SIG-M5 (cell line): ENCODE measurements at places on chromosomes 11 and 22.

GRCh38 chr11:19923626-19924025 lies 211.0 kb downstream of the NAV2 start:
- DNase-seq: no peak

DNA sequence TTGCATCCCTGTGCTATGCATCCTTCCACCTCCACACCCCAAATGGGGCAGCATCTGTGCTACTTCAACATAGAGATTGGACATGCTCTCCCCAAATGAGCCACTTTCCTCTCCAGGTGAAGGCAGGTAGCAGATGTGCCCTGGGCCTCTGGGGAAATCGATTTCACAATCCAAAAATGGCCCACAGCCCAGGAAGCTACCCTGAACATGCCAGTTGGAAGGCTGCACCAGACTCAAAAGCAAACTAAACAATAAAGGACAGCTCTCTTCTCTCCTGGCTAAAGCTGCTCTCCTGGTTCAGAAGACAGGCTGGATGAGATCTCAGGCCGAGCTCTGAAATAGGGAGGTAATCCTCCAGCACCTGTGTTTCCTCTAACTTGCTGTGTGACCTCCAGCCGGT lies 19.7 kb downstream of the ISX start:
- no peak for DNase-seq

DNA sequence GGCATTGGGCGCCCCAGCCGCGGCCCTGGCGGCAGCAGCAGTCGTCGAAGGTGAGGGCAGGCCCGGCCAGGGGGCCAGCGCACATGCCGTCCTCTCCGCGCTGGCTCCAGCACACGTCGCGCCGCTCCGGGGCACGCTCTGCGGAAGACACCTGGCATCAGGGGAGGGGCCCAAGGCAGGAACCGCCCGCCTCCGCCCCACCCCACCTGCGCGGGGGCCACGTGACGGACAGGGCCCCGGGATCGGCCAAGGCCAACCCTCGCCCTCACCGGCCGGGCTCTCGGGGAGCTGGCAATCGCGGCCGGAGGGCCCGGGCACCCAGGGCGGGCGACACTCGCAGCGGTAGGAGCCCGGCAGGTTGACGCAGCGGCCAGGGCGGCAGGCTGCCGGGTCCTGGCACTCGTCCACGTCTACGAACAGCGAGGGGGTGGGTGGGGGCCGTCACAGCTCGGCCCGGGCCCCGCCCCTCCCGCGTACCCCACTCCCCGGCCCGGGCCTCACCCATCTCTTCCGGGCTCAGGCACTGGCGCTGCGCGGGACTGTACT lies 14.9 kb downstream of the SCYL1 start:
- DNase-seq: no peak

DNA sequence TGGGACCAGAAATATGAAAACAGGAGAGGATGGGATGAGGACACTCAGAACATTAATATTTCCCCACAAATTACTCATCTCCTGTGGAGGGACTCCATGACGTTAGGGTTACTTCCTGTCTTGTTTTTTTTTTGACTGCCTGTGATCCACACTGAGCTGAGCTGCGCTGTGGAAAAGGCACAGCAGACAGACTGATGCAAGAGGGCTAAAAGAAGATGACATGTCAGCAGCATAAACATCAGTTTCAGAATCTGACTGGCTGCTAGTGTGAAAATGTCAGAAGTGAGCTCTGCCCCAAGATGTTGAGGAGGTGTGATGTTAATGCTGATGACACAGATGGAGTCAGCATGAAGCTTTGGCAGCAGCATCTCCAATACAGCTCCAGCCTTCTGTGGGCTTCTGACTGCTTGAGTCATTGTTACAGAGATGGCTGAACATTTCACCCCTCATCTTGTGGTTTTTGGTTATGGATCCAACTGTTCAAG lies 286.8 kb downstream of the BLID start:
- DNase-seq: no peak

DNA sequence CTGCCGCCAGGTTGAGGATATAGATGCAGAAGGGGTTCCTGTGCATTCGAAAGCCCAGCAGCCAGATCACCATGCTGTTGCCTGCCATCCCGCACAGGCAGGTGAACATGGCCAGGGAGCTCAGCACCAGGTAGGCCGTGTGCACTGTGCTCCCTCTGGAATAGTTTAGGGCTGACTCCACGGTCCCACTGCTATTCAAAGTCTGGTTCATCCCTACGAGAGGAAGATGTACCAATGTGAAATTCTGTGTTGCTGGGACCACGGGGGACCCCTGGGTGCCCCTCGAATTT lies at the start of gene MRGPRD:
Gene MRGPRD, minus strand, starts transcription at position 211 of the 290 bp plus-strand sequence. Its CDS starts 0 bp downstream, at position 211.
- DNase-seq: no peak

- no peak for DNase-seq
These were observed 194.3 kb downstream of the SWAP70 start for GRCh38 chr11:9858218-9858617.

DNA sequence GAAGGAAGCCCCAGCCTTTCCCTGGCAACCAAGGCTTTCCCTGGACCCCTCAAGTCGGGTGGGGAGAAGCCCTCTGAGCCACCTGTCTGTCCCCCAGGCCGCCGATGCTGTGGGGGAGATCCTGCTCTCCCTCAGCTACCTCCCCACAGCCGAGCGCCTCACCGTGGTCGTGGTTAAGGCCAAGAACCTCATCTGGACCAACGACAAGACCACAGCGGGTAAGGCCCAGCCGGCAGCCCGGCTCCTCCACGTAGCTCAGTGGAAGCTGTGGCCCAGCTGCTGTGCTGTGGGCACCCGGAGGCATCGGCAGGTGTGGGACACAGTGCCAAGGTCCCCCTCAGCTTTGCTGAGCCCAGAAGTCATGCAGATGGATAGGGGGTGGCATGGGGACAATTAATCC lies 12.2 kb upstream of the RHOD start:
- no peak for DNase-seq

DNA sequence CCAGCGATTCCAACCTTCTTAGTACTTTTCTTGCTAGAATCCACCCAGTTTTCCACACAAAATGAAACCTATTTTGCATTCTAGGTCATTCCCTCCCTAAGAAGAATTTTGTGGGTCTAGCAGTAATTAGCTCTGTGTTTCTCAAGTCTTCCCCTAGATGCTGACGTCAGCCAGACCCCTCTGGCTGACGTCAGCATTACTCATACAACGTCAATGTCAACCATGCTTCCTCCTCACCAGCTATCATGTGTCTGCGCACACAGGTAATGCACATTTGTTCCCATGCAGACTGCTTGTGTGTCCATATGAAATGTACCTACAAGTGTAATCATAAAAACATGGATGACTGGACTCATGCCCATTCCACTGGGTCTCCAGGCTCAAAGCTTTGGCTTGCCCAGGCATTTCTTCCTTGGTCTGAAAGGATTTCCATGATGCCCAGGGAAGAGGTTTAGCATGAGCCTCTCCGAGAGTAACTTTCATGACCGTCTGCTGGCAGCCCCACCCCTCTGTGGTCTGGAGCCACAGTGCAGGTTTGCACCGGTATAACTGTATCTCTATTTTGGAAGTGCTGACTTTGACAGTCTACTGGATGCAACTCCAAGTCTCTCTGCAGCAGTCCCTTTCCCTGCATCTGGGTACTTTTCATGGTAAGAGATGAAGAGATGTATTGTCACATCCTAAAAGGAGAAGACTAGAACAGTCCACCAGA lies 58.6 kb downstream of the DSCAML1 start:
- DNase-seq: no peak

GRCh38 chr11:2377511-2378443 lies 667 bp downstream of the CD81 start:
- DNase-seq: no peak

DNA sequence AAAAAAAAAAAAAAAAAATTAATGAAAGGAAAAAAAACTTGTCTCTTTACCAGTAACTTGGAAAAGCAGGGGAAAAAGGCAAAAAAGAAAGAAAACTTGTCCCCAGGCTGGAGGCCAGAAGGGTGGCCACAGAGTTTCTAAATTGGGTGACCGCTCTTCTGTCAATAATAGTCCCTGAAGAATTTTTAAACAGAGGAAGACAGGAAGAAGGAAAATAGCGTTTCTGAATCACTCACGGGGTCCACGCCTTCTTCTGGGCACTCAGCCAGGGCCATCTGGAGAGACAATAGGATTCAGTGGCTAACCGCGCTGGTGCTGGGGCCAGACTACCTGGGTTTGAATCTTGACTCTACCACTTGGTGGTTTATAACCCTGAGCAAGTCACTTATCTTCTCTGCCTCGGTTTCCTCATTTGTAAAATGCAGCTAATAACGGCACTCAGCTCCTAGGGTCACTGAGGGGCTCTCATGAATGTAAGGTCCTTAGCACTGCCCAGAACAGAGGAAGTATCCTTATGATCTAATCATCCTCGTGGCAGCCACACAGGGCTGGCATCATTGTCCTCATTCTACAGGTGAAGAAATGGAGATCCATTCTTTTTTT lies 7.0 kb downstream of the C11orf86 start:
- DNase-seq: peak; percentile 25

- no peak for DNase-seq
These were observed 717.8 kb downstream of the JRKL start for GRCh38 chr11:97107604-97108003.

DNA sequence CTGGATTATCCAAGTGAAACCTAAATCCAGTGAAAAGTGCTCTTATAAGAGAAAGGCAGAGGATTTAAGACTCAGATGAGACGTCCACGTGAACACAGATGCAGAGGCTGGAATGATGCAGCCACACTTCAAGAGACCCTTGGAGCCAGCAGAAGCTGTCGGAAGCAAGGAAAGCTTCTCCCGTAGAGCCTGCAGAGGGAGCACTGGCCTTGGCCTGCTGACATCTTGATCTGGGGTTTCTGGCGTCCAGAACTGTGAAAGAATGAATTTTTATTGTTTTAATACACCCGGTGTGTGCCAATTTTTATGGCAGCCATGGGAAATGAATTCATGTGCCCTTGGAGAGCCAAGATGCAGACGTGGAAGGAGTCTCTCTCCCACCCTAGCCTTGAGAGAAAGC lies 407.0 kb upstream of the B3GAT1 start:
- no peak for DNase-seq

- DNase-seq: no peak
These were observed 71.1 kb upstream of the WNT7B start for GRCh38 chr22:46047841-46048595.

- DNase-seq: no peak
These were observed 78.2 kb downstream of the PPP2R1B start for GRCh38 chr11:111688013-111688412.

DNA sequence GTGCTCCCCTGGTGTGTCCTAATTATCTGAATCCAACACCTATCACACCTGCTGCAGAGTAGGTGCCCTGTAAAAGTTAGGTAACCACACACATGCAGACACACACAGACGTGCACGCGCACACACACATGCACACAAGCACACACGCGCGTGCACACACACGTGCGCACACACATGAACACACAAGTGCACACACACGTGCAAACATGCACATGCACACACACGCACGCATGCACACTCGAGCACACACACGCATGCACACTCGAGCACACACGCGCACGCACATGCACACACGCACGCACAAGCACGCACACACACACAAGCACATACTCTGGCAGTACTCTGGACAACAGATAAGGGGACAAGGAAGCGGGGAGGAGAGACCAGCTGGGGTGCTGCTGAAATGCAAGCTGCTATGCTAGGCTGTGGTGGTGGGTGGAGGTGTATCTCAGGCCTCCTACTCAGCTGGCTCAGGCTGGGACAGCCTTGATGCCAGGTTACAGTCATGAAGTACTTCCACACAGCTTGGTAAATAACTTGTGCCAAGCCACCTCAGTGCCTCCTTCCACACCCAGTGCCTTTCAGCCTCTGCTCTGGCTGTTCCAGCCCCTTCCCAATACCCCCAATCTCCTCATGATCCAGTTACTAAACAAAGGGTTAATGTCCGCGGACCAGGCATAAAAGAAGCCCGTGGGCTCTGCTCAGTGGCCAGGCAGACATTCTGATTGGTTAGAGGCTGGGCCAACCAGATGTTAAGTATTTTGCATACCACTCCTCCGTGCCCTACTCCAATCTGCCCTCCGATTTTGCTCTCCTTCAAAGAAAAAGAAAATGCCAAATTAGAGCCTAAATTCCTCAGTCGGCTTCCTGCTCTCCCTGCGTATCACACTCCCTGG lies 374.1 kb downstream of the TENM4 start:
- no peak for DNase-seq

DNA sequence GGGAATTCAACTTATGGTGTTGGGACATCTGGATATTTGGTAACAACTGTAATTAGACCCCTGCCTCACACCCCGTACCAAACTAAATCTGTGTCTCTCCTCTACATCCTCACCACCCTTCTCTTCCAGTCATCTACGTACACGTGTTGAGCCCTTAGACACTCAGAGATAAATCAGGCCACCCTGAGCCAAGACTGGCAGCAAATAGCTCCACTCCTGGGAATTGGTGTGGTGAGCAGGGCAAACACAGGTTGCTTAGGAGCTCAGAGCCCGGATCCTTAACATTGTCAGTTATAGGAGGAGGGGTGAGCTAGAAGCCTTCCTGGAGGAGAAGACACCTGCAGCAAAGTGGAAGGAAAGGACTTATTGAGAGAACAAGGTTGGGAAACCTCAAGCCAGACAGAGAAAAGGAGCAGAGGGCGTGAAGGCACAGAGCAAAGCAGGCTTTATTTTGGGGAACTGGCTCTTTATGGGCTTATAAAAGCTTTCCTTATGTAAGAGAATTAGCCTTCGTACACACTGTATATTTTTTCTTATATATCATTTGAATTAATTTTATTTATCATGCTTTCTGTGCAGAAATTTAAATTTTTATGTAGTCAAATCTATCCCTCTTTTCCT lies 36.9 kb upstream of the KLHL35 start:
- DNase-seq: no peak
